ENCODE measurements at places on chromosomes 6 and 20. TPM values are rescaled to one million over a fixed set of nuclear protein-coding genes. Genes with fewer than 3 reads are reported as not detected.
A peak's percentile ranks its signal among the peaks of the same experiment; 100 is the strongest.

GRCh38 chr6:20313960-20314530 lies 87.6 kb upstream of the E2F3 start:
- H3K27me3 ChIP-seq: no peaks in the 10 kb centered on the region
- no peak overlapping the region for H3K27ac ChIP-seq
- no peak overlapping the region for H3K4me3 ChIP-seq
- H3K36me3 ChIP-seq: no peaks in the 10 kb centered on the region
- DNase-seq: no peak
- H3K4me1 ChIP-seq: peaks cover 4% of the 10 kb centered on the region

DNA sequence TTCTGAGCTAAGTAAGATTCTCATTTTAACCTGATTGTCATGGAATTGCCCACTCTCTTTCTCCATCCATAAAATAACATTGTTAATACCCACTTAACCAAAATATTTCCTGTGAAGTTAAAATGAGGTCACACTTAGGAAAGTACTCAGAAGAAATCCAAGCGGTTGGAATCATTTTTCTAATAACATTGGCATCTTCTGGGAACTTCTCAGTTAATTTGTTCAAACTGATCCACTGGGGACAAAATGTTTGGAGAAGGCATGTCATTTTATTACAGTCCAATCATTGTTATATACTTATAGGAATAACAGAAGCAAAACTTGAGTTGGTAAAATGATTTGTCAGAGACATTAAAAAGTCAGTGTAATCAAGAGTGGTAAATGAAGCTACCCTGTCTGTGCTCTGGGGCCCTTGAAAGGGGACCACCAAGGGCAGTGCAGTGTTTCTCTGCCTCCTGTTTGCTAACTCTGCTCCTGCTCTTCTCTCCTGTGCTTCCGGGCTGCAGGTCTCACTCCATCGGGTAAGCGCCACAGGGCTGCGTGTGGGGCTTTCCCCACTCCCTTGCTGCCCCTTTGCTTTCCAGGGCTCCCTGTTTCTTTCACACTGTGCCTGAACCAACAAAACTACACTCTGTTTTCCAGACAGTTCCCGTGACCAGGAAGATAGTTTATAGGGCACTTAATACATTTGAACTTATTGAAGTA lies 50.1 kb downstream of the HDDC2 start:
- peaks cover 8% of the 10 kb centered on the region for H3K27me3 ChIP-seq
- H3K4me3 ChIP-seq: no peak overlapping the region
- H3K4me1 ChIP-seq: no peaks in the 10 kb centered on the region
- H3K27ac ChIP-seq: no peak overlapping the region
- DNase-seq: no peak
- no peaks in the 10 kb centered on the region for H3K36me3 ChIP-seq

DNA sequence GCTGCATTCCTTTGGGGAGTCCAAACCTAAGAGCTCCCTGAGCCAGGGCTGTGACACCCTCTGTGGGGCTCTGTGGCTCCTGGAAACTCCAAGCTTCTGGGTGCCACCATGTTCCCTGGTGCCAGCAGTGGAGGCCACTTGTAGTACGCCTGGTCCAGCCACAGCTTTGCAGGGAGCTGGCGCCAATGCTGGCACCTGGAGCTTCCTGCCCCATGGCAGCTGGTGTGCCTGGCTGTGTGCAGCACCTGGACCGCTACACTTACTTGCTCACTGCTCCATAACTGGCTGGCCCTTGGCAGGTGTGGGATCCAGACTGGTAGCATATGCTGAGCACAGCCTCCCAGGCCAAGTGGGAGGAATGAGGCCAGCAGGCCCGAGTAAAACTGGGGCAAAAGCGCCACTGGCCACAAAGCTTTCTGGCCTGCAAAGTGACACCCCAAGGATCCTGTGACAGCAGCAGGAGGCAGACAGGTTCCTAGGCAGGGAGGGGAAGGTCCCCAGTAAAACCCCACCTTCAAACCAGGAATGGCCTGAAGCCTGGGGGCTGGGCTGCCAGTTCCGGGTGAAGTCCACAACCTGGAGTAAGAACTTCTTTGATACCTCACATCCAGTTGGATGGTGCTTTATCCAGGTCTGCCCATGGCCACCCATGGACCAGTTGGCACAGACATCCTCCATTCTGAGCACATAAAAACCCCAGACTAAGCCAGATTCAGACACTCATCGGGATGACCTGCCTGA lies 461.0 kb downstream of the TBC1D32 start:
- no peak for DNase-seq
- H3K27ac ChIP-seq: no peak overlapping the region
- H3K4me1 ChIP-seq: no peaks in the 10 kb centered on the region
- no peaks in the 10 kb centered on the region for H3K27me3 ChIP-seq
- no peak overlapping the region for H3K4me3 ChIP-seq

SEMG1 gene
- not detected for total RNA-seq

- H3K4me3 ChIP-seq: no peak overlapping the region
- no peak overlapping the region for H3K27ac ChIP-seq
- H3K36me3 ChIP-seq: no peaks in the 10 kb centered on the region
- DNase-seq: no peak
These were observed 158.3 kb downstream of the SYCP2 start for GRCh38 chr20:59774921-59775686.

GRCh38 chr6:6859105-6859504 lies 248.7 kb upstream of the RREB1 start:
- H3K36me3 ChIP-seq: peaks cover 1% of the 10 kb centered on the region
- H3K27ac ChIP-seq: no peak overlapping the region

DNA sequence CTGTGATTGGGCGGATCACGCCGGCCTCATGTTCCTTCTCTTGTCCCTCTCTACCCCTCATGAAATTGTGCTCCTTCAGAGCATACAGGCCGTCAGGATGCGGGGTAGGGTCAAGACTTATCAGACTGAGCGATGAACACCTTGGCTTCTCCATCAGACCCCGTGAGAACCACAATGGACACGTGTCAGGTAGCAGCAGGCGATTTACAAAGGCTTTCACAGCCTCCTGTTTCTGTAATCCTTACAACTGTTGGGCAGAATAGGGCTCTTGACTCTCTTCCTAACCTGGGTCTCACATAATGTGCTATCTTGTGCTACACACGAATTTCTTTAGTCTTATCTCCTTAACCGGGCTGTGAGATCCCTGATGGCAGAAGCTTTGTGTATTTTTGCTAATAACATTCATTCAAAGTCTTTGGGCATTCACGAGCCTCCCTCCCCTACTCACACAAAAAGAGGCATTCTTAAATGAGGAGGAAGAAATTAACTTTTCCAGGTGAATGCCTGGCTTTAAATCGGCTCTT lies 122.9 kb upstream of the SLC22A23 start:
- DNase-seq: no peak
- H3K36me3 ChIP-seq: no peaks in the 10 kb centered on the region
- no peaks in the 10 kb centered on the region for H3K4me1 ChIP-seq
- peaks cover 8% of the 10 kb centered on the region for H3K27me3 ChIP-seq

DNA sequence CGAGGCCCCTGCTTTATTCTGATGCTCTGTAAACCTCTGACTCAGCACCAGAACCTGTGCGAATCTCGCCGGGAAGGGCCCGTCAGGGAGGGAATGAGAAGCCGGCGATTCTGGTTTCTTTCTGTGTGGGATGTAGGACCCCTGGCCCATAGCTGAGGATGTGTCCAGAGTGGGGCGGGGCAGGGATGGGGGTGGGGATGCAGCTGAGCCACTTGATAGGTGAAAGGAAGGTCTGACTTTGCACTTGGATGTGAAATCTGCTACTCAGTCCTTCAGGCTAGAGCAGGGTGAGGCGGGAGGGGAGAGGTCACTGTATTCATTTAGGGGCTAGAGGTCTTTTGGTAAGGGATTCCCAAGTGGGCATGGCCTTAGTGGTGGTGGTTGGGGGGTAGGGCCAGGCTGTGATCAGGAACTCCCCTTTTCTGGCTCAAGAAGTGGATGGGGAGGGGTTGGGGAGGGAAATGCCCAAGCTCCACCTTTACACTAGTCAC lies 2.3 kb downstream of the TOX2 start:
- H3K36me3 ChIP-seq: peaks cover 2% of the 10 kb centered on the region
- peaks cover 24% of the 10 kb centered on the region for H3K4me1 ChIP-seq
- H3K27ac ChIP-seq: no peak overlapping the region
- H3K27me3 ChIP-seq: peaks cover 71% of the 10 kb centered on the region
- DNase-seq: peak; percentile 37

DNA sequence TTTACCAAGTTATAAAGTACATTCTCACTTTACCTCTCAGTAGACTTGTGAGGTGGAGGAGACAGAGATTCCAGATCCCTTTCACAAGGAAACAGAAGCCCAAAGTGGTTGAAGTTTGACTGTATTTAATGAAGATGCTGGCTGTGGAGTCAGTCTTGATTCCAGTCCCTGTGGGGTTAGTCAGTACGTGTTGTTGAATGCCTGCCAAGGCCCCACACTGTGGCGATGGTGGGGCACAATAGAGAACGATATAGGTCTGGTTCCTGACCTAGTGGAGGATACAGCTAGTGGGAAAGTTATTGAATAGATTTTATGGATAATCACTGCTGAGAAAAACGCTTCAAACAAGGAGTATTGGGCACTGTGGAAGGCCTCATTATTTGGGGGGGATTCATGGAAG lies 71.4 kb downstream of the LRRC1 start:
- no peak overlapping the region for H3K4me3 ChIP-seq
- no peaks in the 10 kb centered on the region for H3K27me3 ChIP-seq
- peaks cover 2% of the 10 kb centered on the region for H3K4me1 ChIP-seq
- no peak overlapping the region for H3K27ac ChIP-seq
- peaks cover 2% of the 10 kb centered on the region for H3K36me3 ChIP-seq
- no peak for DNase-seq

- DNase-seq: no peak
- no peaks in the 10 kb centered on the region for H3K4me1 ChIP-seq
- no peaks in the 10 kb centered on the region for H3K27me3 ChIP-seq
- H3K4me3 ChIP-seq: no peak overlapping the region
- no peak overlapping the region for H3K27ac ChIP-seq
These were observed 518.7 kb upstream of the RNF217 start for GRCh38 chr6:124443541-124443940.

DNA sequence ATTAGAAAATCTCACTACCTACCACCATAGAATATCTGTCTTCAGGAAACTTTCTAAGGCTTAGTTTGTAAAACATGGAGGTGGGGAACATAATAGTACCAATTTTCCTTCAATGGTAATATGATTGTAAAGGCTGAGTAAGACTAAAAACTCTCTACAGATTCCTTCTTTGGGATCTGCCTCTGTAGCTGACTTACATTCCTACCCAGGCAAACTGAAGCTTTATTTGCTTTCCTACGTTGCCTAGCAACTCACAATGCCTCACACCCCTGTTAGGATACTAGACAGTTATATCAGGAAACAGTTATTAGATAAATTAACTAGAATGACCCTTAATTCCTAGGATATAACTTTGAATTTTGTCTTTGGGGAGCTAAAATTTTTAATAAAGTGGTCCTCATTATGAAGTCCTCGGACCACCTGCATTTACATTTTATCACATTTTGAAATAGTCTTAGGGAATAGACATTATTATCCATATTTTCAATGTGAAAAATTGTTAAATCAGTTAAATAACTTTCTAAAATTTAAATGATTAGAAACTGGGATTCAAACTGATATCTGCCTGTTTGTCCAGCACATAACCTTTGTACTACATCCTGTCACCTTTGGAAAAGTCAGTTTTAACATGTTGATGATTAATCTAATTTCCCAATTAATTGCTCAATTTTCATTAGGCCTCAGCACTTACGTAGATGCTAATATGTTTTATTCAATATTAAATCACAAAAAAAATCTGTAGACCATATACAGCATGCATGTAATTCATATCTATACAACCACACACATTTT lies 591.4 kb downstream of the RNF144B start:
- no peaks in the 10 kb centered on the region for H3K36me3 ChIP-seq
- no peak overlapping the region for H3K27ac ChIP-seq
- H3K4me3 ChIP-seq: no peak overlapping the region
- H3K27me3 ChIP-seq: no peaks in the 10 kb centered on the region
- no peaks in the 10 kb centered on the region for H3K4me1 ChIP-seq

ZNF318 gene
- total RNA-seq: 13.1 TPM

DNA sequence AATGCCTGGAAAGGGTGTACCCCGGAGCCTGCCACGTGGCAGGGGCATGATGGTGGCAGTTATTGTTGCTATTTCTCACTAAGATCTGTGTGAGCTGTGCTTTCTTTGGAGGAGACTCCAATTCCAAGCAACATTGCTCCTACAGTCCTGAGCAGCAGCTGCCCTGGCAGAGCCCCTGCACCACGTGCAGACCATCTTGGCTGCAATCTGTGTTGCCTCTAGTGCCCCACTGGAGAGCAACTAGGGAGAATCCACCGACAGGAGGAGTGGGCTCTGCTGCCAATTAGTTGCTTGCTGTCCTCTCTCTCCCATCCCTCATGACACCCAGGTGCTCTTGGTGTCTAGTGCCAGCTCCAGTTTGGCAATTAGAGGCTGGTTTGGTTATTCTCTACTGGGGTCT lies 116.0 kb downstream of the PXDC1 start:
- no peaks in the 10 kb centered on the region for H3K27me3 ChIP-seq
- no peak for DNase-seq
- no peak overlapping the region for H3K27ac ChIP-seq

ZC2HC1B gene
- not detected for total RNA-seq
